H9 (cell line): ENCODE measurements at places on chromosomes 4 and X. TPM values are rescaled to one million over a fixed set of nuclear protein-coding genes. Genes with fewer than 3 reads are reported as not detected.

DNA sequence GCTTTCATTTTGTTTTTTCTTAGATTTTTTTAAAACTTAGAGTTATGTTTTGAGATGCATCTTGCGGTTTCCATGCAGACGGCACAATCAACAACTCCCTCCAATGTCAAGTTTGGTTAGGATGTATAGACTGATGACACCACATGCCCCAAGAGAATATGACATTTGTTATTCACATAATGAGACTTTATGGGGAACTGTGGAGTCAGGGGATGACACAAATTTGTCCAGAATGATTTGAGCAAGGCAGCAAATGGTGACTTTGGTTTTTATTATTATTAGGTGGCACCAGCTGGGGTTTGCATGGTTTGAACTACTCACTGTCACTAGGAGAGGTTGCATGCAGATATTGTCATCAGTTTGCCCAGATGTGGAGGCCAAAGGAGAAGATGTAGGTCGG lies 461.8 kb upstream of the PRKX start:
- DNase-seq: no peak

- peak; percentile 73 for DNase-seq
These were observed 347.8 kb upstream of the PITX2 start for GRCh38 chr4:110970642-110971041.

DNA sequence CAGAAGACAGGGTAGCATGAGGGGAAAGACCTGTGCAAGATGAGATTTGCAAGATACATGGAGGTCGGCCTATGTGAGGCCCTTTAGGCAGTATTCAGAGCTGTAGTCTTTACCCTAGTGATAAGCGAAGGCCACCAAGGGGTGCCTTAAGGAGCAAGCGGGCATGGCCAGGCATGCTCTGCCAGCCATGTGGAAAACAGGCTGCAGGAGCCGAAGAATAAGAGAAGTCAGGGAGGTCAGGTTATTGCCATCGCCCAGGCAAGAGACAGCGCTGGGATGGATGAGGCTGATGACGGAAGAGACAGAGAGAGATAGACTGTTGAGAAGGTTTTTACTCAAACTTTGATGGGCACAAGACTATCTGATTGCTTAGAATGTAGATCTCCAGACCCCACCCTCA lies 7.0 kb upstream of the FATE1 start:
- no peak for DNase-seq

- DNase-seq: no peak
These were observed 893 bp downstream of the RLIM start for GRCh38 chrX:74613370-74614092.

DNA sequence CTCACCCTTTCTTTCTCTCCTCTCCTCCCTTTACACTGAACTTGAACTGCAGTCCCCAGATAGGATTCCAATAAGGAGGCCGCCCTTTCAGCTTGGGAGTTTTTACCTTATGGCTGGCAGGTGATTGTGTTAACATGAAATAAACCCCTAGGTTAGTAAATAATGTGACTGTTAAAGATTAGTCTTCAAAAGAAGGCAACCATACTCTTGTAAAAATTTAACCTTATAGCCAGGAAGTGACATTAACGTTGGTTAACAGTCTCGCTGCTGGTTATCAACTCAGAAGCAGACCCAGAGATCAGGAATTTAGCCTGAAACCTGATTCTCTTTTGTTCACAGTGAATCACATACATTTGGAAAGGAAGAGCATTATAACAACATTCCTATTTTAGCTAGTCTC lies 15.2 kb downstream of the FHDC1 start:
- DNase-seq: no peak

The REELD1 gene
- total RNA-seq: not detected in 2 replicates

DNA sequence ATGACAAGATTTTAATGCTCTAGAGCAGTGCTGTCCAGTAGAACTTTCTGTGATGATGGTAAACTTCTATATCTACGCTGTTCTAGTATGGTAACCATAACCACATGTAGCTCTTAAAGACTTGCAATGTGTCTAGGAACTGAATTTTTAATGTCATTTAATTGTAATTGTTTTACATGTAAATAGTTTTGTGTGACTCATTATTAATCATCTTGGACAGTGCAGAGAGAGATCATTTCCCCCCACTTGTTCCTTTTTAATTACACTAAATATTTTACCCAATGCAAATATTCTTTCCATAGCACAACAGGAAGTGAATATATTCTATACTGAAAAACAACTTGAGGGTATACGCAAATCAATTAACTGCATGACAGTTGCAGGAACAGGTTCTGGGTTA lies 5.8 kb downstream of the ATG4A start:
- no peak for DNase-seq

- DNase-seq: no peak
These were observed 143.6 kb downstream of the APBB2 start for GRCh38 chr4:41070516-41071281.

DNA sequence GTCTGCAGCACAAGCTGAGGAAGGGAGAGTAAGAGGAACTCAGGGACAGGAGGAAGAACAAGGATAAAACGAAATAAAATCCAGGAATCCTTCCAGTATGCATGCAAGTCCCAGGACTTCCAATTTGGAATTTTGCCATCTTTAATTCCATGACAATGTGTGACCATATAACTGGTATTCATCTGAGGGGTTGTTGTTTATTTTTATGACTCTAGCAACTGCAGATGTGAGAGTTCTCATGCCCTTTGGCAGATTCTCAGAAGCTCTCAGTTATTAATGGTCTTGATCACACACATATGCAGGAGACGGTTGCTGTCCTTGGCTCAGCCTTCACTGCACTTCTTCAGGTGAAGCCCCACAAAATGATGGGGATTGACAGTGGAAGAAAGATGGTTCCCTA lies 148.2 kb downstream of the SMIM20 start:
- DNase-seq: no peak

- no peak for DNase-seq
These were observed 4.3 kb downstream of the TMPRSS11D start for GRCh38 chr4:67879486-67879885.

The GAGE2A gene
- total RNA-seq: not detected in 2 replicates

The PRKX gene
- total RNA-seq: 98.8 and 108 TPM in 2 replicates

The FGFBP1 gene
- total RNA-seq: not detected in 2 replicates

DNA sequence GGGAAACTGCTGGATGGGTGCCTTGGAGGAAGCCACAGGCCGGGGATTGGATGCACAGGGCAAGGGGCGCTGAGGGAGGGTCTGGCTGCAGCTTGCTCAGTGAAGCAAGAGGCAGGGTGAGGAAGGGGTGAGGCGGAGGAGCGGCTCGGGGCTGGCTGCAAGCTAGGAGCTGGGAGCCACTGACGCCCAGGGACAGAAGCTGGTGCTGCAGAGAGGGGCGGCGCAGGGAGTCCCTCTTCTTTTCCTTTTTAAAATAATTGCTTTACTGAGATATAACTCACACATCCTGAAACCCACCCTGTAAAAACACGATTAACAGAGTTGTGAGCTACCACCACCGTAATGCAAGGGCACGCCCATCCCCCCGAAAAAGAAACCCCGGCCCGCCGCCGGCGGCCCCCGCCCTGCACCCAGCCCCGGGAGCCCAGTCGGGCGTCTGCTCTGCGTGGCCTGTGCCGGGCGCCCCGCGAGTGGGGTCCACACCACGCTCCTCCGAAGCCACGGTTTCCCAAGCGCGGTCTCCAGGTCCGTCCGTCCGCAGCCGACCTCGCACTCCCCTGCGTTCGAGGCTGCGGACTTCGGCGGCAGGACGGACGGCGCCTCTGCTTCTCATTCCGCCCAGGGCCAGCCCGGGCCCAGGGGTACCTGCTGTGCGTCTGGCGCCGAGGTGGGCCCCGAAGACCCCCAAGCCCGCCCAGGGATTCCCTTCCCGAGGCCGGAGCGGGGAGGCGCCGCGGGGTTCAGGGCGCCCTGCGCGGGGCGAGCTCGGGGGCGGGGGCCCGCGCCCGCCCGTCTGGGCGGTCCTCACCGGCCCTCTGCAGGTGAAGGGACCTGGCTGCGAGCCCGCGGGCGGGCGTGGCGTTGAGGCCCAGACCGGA lies 866 bp upstream of the UVSSA start:
- DNase-seq: peak; percentile 66

DNA sequence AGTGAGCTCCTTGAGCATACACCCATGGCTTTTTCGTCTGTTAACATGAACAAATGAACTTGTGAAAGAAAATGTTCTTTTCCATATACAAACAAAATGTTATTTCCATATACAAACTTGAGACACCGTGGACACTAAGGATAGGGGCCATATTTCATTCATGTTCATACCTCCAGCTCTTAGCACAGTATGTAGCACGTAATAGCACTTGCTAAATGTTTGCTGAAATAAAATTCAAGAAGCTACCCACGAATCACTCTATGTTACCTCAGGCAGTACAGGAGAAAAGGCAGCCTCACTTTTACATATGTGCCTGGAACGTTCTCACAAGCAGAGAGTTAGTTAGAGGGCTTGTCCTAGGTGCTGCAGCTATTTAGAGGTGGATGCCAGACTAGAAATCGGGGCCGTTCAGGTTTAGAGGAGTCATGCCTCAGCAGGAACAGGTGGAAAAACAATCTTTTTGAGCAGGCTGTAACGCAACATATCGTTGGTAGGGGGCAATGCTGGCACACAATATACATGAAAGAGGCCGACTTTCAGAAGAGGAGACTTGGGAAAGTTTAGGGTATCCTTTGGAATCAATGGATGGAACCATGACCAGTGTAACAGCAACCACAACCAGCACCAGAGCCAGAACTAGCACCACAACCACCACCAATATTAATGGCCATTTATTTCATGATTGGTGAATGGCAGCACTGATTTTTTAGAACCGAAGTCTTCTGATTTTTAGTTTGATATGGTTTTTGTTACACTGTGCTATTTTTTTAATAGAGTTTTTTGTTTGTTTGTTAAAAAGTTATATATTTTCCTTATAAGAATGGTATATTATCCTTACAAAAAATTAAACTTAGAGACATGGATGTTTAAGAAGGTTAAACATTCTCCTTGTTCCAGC lies 14.8 kb upstream of the PAQR3 start:
- peak; percentile 56 for DNase-seq

The TLR8 gene
- not detected in 2 replicates for total RNA-seq

The MTCP1 gene
- 14.3 and 21.4 TPM in 2 replicates for total RNA-seq

The TXK gene
- total RNA-seq: 0.39 TPM in 1 of 2 replicates, not detected in the other

DNA sequence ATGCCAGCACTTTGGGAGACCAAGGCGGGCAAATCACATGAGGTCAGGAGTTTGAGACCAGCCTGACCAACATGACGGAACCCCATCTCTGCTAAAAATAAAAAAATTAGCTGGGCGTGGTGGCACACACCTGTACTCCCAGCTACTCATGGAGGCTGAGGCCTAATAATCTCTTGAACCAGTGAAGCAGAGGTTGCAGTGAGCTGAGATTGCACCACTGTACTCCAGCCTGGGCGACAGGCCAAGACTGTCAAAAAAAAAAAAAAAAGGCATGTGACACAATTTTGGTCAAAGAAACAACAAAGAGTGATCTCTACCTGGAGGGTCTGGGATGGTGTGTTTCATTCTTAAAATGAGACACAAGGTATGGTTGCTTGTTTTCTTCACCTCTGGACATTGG lies 188.2 kb upstream of the HS3ST1 start:
- DNase-seq: no peak

DNA sequence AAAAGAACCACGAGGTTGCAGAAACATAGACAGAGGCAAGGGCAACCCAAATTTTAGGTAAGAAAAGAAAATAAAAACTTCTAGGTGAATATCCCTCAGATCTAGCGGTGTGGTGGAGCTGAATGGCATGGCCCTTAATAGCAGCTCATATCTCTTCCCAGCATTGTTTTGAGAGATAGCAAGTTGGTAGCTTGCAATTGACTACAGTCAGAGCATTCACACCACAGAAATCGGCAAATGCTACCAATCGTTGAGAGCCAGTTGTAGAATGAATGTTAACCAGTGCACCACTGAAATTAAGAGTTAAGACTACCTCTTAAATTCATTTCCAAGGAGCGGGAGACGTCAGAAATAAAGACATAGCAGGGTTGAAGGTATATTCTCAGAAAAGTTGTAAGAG lies 184.0 kb upstream of the KIT start:
- no peak for DNase-seq

- no peak for DNase-seq
These were observed 94.1 kb downstream of the COX18 start for GRCh38 chr4:72975488-72975784.

GRCh38 chr4:76753814-76754213 lies 144.1 kb downstream of the SOWAHB start:
- no peak for DNase-seq

The NPY5R gene
- 4.2 and 5.7 TPM in 2 replicates for total RNA-seq

The SSX2B gene
- total RNA-seq: not detected in 2 replicates

- no peak for DNase-seq
These were observed 136.7 kb upstream of the C1QTNF7 start for GRCh38 chr4:15291122-15291521.

The STK26 gene
- 95.8 and 99.2 TPM in 2 replicates for total RNA-seq

The H2BW2 gene
- total RNA-seq: not detected in 2 replicates

DNA sequence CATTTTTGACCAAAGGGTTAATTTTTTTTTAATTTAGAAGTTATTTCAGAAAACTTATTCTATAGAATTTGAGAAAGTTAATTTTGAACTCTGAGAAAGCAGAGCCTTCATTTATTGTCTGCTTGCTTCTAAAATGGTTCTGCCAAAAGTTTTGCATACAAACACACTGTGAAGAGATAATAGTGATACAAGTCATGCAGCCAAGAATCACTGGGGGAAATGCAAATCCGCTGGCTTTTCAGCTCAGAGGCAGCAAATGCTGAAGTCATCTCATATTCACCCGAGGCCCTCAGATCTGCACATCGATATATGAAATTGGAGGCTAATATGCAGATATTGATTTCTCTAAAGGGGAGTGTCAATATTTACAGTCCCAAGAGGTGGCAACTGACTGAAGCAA lies 186.2 kb downstream of the KIT start:
- no peak for DNase-seq

The HS6ST2 gene
- 3.9 and 4.8 TPM in 2 replicates for total RNA-seq

GRCh38 chr4:21544955-21545354 lies 403.6 kb downstream of the KCNIP4 start:
- no peak for DNase-seq

DNA sequence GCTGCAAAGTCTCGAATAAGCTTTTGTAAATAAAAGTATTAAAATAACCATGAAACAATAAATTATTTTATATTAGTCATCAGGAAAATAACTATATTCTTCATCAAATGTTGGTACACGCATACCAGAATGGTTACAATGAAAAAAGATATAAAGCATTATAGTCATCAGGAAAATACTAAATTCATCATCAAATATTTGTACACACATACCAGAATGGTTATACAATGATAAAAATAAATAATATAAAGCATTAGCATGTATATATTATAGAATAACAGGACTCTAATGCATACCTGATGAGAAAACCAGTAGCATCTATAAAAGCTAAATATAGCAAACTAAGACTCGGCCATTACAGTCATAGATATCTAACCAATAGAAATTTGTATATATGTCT lies 202.9 kb downstream of the TRAM1L1 start:
- no peak for DNase-seq

The SLC6A14 gene
- total RNA-seq: not detected in 2 replicates

GRCh38 chr4:174107746-174108354 lies 175.6 kb downstream of the FBXO8 start:
- DNase-seq: peak; percentile 38

The RASL11B gene
- 28.3 and 30.0 TPM in 2 replicates for total RNA-seq

GRCh38 chrX:154592505-154592904 lies 7.6 kb downstream of the CTAG1A start:
- DNase-seq: no peak
